SK-N-SH (cell line): ENCODE measurements at places on chromosomes 3 and 15. TPM values are rescaled to one million over a fixed set of nuclear protein-coding genes. Genes with fewer than 3 reads are reported as not detected.

The EEFSEC gene
- 10.5 and 12.4 TPM in 2 replicates for polyA plus RNA-seq

The NTRK3 gene
- polyA plus RNA-seq = 2.6 and 3.1 TPM in 2 replicates

The TLR9 gene
- polyA plus RNA-seq = 0.12 TPM in 1 of 2 replicates, not detected in the other

DNA sequence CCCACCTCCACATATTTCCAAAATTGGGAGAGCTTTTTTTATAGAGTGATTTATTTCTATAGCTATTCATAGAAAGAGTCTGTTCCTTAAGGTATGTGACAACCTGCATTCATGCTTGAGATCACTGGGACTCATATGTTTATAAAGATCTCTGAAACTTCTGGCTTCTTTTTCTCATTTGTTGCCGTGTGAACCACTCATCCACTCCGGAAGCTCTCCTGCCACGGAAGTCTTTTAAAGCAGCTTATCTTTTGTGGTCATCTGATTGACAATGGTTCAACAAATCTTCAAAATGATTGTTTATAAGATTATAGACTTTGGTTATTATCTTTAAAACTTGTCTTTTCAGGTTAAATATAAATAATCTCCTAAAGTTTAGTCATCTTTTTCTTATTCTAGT is 260.5 kb downstream of the C3orf38 start:
- H3K36me3 ChIP-seq = no peaks in the 10 kb centered on the region
- H3K27me3 ChIP-seq = no peaks in the 10 kb centered on the region
- H3K27ac ChIP-seq = no peak overlapping the region
- H3K4me1 ChIP-seq = no peaks in the 10 kb centered on the region
- DNase-seq = no peak

DNA sequence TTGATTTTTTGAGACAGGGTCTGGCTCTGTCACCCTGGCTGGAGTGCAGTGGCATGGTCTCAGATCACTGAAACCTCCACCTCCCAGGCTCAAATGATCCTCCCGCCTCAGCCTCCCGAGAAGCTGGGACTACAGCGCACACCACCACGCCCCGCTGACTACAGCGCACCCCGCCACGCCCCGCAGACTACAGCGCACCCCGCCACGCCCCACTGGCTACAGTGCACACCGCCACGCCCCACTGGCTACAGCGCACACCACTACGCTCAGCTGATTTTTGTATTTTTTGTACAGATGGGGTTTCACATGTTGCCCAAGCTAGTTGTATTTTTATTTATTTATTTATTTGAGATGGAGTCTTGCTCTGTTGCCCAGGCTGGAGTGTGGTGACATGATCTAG is 35.6 kb downstream of the SLC51A start:
- no peaks in the 10 kb centered on the region for H3K4me1 ChIP-seq
- H3K36me3 ChIP-seq = peaks cover 23% of the 10 kb centered on the region
- no peak overlapping the region for H3K27ac ChIP-seq

DNA sequence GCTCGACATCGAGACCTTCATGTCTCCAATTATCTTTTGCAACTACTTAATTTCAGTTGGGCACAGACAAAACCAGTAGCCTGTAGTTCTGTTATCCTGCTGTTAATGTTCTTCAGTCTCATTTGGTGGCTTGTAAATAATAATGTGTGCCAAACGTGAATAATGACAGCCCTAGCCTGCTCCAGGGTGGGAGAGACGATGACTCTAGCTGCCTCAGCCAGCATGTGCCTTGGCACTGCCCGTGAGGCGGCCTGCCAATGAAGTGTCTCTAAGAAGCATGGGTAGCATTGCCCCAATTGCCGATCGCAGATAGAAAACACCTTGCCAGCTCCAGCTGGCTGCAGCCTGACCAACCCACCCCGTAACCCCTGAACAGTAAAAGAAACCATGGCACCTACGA is 58.8 kb downstream of the ASB7 start:
- H3K4me1 ChIP-seq = no peaks in the 10 kb centered on the region
- H3K27me3 ChIP-seq = no peaks in the 10 kb centered on the region
- no peaks in the 10 kb centered on the region for H3K36me3 ChIP-seq
- no peak overlapping the region for H3K27ac ChIP-seq
- DNase-seq = no peak

DNA sequence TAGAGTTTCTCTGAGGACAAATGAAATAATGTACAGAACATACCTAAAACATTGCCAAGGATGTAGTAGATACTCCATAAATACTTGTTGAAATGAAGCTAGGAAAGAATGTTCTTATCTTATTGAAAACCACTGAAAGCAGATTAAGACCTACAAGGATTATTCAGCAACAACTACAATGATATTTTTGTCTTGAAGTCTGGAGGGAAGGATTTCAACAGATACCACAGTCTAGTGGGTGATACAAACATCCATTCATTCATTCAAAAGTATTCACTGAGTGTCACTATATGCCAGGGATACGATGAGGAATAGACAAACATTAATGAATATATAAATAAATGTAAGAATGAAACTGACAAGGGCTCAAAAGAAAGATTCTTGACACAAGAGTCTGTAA is 74.7 kb upstream of the THBS1 start:
- H3K4me1 ChIP-seq = 0 out of 2 replicates have a peak, but pooled peaks cover 12% of the 10 kb centered on the region
- H3K4me3 ChIP-seq = no peak overlapping the region
- no peak overlapping the region for H3K27ac ChIP-seq
- no peaks in the 10 kb centered on the region for H3K27me3 ChIP-seq
- DNase-seq = no peak

DNA sequence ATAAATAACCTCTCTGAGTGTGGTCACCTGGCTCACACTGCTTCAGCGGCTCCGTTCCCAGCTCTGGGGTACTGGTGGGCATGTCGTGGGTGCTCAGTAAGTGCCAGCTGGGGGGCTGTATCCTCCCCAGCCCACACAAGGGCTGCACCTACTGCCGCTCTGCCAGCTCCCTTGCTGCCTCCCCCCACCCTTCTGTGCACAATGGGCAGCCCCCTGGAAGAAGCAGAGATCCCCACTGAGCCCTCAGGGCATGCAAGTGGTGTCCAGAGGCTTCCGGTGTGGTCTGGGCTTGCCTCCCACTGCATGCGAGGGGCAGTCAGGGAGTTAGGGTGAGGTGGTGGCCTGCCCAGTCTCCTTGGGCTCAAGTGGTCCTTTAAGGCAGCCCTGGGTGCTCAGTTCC is 58.3 kb upstream of the TRPM1 start:
- H3K4me1 ChIP-seq = peaks cover 16% of the 10 kb centered on the region; the same call in 1 of the 2 replicates
- no peaks in the 10 kb centered on the region; the same call in 1 of the 2 replicates for H3K27me3 ChIP-seq
- H3K27ac ChIP-seq = no peak overlapping the region
- H3K36me3 ChIP-seq = no peaks in the 10 kb centered on the region
- peak; percentile 58 for DNase-seq

DNA sequence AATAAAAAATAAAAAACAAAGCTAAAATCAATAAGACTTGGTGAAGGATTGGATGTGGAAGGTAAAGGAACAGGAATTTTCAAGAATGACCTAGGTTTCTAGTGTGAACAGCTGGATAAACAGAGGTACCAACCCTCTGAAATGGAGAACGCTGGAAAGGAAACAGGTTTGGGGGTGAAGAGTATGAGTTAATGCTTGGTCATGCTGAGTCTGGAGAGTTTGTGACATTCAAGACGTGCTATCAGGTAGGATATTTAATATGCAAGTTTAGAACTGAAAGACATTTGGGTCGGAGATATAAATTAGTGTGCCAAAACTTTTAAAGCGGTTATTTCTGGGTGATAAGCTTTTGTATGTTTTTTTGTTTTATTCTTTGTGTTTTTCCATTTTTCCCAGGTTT is 11.4 kb upstream of the KLHL6 start:
- H3K36me3 ChIP-seq = no peaks in the 10 kb centered on the region
- H3K27ac ChIP-seq = no peak overlapping the region
- H3K4me3 ChIP-seq = no peak overlapping the region
- no peaks in the 10 kb centered on the region for H3K4me1 ChIP-seq

The C3orf49 gene
- not detected in 2 replicates for polyA plus RNA-seq

GRCh38 chr3:187802203-187802927 is 57.1 kb upstream of the BCL6 start:
- H3K27ac ChIP-seq = no peak overlapping the region
- H3K27me3 ChIP-seq = no peaks in the 10 kb centered on the region
- no peaks in the 10 kb centered on the region for H3K36me3 ChIP-seq
- no peaks in the 10 kb centered on the region for H3K4me1 ChIP-seq
- no peak overlapping the region for H3K4me3 ChIP-seq

DNA sequence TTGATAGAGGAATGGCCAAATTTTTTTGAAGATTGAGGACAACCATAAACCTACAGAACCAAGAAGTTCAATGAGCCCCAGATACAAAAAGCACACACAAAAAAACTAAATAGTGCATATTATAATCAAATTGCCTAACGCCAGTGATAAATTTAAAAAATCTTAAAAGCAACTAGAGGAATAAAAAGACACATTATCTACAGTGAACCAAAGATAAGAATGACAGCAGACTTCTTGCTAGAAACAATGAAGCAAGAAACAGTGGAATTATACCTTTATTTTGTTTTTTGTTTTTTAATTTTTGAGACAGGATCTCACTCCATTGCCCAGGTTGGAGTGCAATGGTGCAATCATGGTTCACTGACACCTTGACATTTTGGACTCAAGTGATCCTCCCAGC is 9.9 kb upstream of the SAMD7 start:
- H3K4me3 ChIP-seq = no peak overlapping the region
- H3K4me1 ChIP-seq = no peaks in the 10 kb centered on the region
- no peak overlapping the region for H3K27ac ChIP-seq

DNA sequence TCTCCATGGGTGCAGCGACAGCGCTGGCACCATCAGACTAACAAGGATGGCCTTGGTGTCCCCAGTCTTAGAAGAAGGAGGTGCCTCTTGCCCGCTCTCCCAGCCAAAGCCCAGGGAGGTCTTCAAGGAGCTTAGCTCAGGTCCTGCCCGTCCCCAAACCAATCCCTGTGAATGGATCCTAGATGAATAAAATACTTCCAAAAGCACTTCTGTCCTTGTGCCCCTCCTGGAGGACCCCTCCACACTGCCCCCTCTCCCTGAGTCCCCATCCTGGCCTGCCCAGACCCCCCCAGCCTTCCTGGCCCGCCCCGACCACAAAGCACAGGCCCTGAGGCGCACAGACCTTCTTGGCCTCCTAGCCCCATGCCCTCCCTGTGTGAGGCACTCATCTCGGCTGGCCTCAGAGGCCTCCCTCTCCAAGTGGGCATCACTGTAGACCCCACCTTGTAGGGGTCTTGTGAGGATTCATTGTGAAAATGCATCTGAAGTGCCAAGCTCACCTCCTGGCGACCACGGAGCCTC is 8.4 kb downstream of the SLC28A1 start:
- H3K36me3 ChIP-seq = no peaks in the 10 kb centered on the region
- no peak overlapping the region for H3K27ac ChIP-seq
- H3K4me3 ChIP-seq = no peak overlapping the region

The CLSTN2 gene
- 0.02 and 0.03 TPM in 2 replicates for polyA plus RNA-seq

DNA sequence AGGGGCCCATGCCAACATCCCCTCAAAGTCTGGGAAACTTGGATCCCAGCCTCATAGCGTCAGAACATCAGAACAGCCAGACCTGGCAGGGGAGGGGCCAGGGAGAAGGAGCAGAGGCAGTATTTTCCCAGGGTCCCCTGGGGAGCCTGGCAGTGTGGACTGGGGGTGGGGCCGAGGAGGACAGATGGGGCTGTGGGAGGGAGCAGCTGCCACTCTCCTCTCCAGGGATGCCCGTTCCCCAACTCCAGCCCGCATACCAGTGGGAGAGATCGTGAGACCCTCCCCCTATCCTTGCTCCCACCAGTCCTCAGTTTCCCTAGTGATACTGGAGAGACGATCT is 6.5 kb upstream of the DNAJB8 start:
- peak; percentile 62 for DNase-seq
- H3K4me3 ChIP-seq = no peak overlapping the region
- no peaks in the 10 kb centered on the region for H3K4me1 ChIP-seq

The ACTRT3 gene
- 1.2 and 1.6 TPM in 2 replicates for polyA plus RNA-seq

- H3K27me3 ChIP-seq = no peaks in the 10 kb centered on the region
- H3K27ac ChIP-seq = no peak overlapping the region
- no peak overlapping the region for H3K4me3 ChIP-seq
- no peaks in the 10 kb centered on the region for H3K4me1 ChIP-seq
Measured at GRCh38 chr3:53196575-53197407, 35.8 kb downstream of the PRKCD start.

DNA sequence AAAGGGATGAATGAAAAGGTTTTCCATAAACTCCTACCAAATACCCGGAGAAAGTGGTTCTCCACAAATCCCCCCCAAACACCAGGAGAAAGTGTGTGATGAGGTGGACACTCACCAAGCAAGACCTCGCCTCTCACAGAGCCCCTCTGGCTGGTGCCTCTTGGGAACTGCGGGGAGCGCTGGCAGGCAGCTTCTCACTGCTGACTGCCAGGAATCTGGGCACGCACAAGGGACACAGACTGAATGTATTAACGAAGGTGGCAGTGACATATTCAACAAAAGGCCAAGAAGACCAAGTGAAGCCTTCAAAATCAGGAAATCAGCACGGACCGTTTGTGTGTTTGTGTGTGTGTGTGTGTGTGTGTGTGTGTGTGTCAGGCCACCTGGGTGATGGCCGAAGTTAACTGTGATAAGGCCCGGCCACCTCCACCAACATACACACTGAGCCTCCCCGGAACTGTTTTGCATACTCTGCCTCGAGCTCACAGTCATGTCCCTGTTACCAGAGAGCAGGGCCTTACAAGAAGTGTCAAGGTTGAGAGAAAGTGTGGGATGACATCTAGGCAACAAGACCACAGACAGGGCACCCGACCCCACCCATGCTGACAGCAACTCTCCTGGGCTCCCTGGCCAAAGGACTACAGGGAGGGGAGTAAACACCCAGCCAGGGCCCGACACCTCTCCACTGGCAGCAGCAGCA is 18.0 kb downstream of the ATP10A start:
- no peaks in the 10 kb centered on the region for H3K27me3 ChIP-seq
- no peak overlapping the region for H3K4me3 ChIP-seq
- H3K27ac ChIP-seq = no peak overlapping the region
- no peak for DNase-seq

GRCh38 chr3:159947220-159947619 is 41.4 kb upstream of the IL12A start:
- DNase-seq = no peak
- H3K4me3 ChIP-seq = no peak overlapping the region
- no peaks in the 10 kb centered on the region for H3K27me3 ChIP-seq
- no peaks in the 10 kb centered on the region for H3K36me3 ChIP-seq
- H3K4me1 ChIP-seq = no peaks in the 10 kb centered on the region; the same call in 1 of the 2 replicates

GRCh38 chr3:177571271-177571943 is 374.1 kb upstream of the TBL1XR1 start:
- no peak overlapping the region for H3K4me3 ChIP-seq
- no peak overlapping the region; the same call in 1 of the 2 replicates for H3K27ac ChIP-seq
- no peaks in the 10 kb centered on the region for H3K36me3 ChIP-seq
- no peaks in the 10 kb centered on the region; the same call in 1 of the 2 replicates for H3K4me1 ChIP-seq

GRCh38 chr15:49645941-49646340 is 25.1 kb downstream of the DTWD1 start:
- no peak overlapping the region for H3K4me3 ChIP-seq
- H3K27ac ChIP-seq = peak overlapping the region; percentile 8; the same call in 1 of the 2 replicates
- H3K36me3 ChIP-seq = peaks cover 33% of the 10 kb centered on the region

DNA sequence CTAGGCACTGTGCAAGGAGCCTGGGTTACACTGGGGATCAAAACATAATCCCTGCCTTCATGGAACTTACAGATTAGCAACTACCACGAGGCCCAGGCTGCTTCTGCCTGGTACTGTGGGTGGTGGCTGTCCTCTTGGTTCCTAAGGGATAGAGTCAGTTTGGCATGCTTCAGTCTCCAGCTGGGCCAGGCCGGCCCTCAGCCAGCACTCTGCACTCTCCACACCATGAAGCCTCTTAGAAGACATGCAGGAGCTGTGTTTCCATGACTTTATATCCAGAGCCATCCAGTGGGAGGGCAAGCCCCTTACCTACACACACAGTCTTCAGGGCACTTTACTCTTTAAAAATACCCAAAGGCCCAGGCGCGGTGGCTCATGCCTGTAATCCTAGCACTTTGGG is 54.4 kb downstream of the ATP1B3 start:
- H3K4me1 ChIP-seq = no peaks in the 10 kb centered on the region
- H3K27me3 ChIP-seq = no peaks in the 10 kb centered on the region
- no peak for DNase-seq

The ALDH1A2 gene
- not detected in 2 replicates for polyA plus RNA-seq
